ENCODE measurements at places on chromosomes 6 and 20.

- DNase-seq: no peak
These were observed 5.1 kb downstream of the PERP start for GRCh38 chr6:138101946-138102731.

- no peak for DNase-seq
These were observed 105.3 kb upstream of the CDYL start for GRCh38 chr6:4670824-4671409.

- no peak for DNase-seq
These were observed 342.0 kb upstream of the TSHZ2 start for GRCh38 chr20:52630138-52630537.

- DNase-seq: no peak
These were observed 194.9 kb upstream of the ZNF184 start for GRCh38 chr6:27667657-27668441.

All from globus pallidus (tissue), 1 donor.